ENCODE measurements at places on chromosomes 5 and 9. TPM values are rescaled to one million over a fixed set of nuclear protein-coding genes. Genes with fewer than 3 reads are reported as not detected.

DNA sequence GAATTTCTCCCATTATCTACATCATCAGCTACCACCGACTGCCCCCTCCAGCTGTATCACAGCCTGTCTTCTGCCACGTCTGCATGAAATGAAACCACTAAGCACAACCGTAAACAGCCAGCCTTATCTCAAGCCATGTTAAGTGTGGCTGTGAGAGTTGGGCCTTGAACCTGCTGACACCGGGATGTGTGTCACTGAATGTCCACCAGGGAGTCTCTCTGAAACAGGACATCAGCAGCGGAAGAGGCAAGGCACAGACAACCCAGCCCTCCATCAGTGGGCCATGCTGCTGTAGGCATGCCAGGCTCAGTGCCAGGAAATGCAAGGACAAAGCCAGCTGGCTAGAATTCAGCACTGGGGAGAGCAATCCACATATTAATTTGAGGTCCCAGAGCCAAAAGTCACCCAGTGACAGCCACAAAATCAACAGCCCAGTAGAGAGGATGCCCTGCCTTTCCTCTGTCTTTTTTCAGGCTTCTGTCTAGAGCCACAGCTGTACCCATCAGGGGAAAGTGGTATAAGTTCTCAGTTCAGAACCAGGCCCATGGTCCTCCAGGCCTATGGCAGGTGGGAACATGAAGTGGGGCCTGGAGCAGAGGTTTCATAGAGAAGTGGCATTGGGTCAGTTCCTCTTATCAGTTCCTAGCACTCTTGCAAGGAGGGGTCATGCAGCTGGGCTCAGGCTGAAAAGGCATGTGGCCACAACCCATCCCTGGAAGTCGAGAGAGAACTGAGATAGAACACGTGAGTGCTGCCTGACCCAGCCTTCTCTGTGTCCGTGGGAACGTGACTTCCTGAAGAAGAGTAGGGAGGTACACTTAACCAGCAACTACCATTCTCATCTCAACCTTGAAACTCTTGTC, 199.4 kb downstream of the ESM1 start:
- DNase-seq = peak; percentile 70

- DNase-seq = no peak
Observed at GRCh38 chr9:107208121-107208520, 75.0 kb upstream of the RAD23B start.

DNA sequence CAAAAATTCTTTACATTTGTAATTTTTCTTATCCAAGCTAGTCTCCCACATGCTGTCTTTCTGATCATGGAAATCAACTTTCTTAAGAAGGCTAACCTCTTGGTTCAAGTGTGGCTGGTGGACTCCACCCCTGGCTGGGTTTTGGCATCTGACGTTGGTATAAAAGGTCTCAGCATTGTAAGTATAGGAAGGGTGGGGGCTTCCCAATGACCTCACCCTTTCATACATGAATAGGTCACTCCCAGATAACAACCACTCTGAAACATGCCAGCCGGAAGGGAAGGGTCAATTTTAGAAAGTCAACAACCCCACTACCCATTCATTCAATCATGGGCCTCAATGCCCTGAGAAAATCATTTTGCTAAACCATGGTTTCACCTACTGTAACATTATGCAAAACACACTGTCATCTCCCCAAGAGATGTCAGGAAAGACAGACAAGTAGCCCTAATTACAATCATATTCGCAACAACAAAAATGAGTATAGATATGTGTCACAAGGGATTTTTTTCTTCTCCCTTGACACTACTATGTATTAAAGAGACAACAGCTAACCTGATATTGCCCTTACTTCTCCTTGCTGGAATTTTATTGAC, 31.9 kb upstream of the PCSK5 start:
- DNase-seq = no peak

DNA sequence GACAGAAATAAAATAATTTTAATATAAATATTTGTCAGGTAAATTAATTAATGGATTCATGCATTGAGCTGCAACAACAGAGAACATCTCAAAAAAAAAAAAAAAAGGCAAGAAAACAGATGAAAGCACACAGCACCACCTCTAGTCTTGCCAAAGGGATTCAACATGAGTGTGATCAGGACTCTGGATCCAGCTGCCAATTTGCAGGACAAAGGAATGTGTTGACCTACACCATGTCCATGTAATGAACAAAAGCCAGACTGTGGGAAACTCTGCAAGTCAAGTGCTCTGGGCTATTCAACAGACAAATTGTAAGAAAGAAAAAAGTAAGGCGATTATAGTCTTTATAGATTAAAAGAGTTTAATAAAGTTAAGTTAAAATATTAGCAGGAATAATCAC, 769.3 kb downstream of the TLR4 start:
- DNase-seq = peak; percentile 50

GRCh38 chr5:180797256-180798192, 5.1 kb downstream of the MGAT1 start:
- no peak for DNase-seq

DNA sequence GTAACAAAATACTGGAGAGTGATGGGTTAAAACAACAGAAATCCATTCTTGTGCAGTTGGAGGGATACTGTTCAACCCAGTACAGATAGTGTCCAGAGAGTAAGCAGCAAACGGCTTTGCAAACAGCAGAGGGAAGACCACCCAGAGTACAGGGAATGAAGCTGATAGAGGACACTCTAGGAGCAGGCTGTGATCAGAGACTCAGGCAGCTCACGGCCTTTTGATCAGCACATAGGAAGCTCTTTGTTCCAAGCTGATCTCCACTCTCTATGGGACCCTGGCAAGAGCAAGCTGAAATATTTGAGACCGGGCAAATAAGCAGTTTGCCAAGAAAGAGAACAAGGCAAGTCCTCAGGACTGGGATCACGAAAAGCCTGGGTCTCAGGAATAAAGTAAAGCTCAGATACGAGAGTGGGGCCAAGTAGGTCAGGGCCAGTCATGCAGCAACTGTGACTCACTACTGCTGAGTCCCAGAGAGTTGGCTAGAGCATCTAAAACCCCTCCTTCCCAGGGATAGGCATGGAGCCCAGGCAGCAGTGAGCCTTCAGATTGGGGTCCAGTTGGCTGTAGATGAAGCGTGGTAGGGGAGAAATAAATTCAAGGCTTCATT, 52.4 kb downstream of the MELK start:
- no peak for DNase-seq

GRCh38 chr5:124365361-124365801, 381.1 kb downstream of the ZNF608 start:
- no peak for DNase-seq

DNA sequence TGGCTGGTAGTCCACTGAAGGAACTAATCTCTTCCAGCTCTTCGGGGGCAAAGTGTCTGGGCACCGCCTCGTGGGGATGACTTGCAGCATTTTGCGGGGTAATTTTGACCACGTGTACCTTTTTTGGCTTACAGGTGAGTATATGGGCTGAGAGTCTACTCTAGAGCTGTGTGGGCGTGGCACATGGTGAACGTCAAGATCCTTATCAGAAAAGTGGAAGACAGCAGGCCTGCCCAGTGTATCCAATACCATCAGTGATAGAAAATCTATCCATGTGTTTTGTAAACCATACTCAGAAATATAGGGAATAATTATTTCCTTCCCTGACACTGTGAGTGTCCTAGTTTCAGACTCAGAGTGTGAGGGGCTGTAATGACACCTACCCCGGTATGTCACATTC, 148.5 kb downstream of the SLIT3 start:
- no peak for DNase-seq

DNA sequence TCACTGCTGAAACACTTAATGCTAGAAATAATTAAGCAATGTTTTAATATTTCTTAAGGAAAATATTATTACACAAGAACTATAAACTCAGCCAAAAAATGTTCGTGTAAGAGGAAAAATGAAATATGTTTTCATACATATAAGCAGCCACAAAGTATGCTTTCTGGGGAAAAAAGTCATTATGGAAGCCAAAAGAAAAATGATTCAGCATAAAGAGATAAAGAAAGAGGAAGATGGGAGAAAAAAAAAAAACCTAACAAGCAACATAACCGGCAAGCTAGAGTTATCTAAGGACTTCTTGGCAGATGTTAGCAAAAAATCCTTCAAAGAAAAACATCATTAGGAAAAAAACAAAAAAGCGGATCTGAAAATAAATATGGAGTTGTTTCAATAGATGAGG, 179.1 kb downstream of the MUSK start:
- no peak for DNase-seq

GRCh38 chr5:115575167-115576070, 26.9 kb downstream of the TICAM2 start:
- no peak for DNase-seq

Gene ORM2
- total RNA-seq = 0.59 TPM
